Stimulated activated CD4-positive, alpha-beta T cell treated with anti-CD3 and anti-CD28 coated beads, Interleukin-15, amount 100 ng/mL, for 24 hours (primary cell): ENCODE measurements at places on chromosomes 2 and 18.

- DNase-seq, result no peak
These were observed 58.9 kb upstream of the LINC00305 start for GRCh38 chr18:64207820-64208219.

DNA sequence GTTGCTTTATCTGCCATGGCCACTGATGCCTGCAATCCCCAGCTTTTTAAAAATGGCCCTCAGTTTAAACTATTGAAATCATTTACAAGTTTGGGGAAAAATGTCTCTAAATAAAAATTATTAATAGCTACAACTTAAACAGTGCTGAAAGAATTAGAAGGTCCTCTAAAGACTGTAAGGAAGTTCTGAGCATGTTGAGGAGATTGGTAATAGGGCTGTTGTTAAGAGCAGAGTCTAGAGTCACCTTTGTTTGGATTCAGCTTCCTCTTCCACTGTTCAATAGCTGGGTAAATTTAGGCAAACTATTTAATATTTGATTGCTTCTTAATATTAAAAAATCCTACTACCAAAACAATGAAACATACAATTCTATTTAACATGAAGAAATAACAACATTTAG is 1127.1 kb upstream of the DDX18 start:
- DNase-seq, result no peak

- no peak for DNase-seq
These were observed 209.6 kb downstream of the HDAC4 start for GRCh38 chr2:239190921-239191885.

DNA sequence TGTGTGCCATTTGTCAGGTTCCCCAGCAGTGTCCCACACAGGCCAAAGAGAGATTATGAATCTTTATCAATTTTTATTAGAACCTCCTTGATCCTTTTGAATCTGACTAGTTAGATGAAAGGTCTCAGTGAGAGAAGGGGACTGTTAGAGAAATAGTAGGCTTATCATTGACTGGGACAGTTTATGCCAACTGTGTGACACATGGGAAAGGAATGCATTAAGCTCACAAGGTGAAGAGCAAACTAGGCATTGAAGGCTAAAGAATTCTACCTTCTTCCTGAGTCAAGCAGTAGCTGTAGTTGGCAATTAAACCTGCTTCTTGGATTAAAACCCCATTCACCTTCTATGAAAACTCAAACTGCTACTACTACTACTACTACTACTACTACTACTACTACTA is 389.6 kb upstream of the CDH19 start:
- no peak for DNase-seq

GRCh38 chr2:23654756-23655155 is 269.8 kb downstream of the KLHL29 start:
- DNase-seq, result no peak

DNA sequence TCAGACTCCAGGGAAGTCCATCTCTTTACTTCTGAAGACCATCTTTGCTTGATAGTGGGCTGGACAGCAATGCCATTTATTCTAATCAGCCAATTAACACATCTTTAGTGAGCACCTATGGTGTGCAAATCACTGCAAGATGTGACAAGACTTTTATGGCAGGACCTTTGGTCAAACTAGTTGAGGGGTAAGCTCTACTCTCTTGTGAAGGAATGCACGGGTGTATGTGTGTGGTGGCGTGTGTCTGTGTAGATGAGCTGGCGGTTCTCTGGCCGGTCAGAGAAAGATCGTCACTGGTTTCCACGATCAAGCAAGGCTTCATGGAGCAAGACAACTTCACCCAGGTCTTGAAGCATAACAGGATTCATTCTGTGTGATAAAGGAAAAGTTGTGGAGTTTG is 281.1 kb upstream of the EPAS1 start:
- no peak for DNase-seq

- no peak for DNase-seq
These were observed 19.9 kb upstream of the SCYGR1 start for GRCh38 chr2:227407591-227408151.

- DNase-seq, result no peak
These were observed 13.3 kb downstream of the CNOT11 start for GRCh38 chr2:101265893-101266499.

DNA sequence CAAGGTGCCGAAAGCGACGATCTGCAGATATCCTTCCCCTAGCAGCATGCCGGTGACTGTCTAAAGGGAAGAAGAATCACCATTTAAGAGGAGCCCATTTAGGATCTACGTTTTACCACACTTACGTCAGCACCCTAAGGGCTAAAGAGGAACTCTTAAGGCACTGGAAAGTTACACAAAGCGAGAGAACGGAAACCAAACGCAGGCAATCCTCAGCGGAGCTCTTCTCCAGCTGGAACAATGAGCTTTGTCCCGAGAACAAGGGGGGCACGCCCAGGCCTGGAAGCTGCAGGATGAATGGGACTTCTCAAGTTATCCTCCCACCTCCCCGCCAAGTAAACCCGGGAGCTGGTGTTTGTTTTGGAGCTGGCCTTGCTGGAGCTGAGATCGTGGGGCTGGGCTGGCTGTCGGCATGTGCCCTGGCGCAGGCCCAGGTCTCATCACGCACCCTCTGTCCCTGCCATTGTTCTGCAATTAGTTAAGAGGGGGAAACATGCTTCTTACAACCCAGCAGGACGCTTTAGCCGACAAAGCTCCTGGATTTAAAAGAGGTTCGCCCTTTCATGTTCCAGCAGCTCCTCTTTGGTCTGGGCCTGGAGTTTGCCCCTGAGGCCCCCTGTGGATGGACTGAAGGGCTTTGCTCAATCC is 36.4 kb downstream of the PXDN start:
- no peak for DNase-seq

- DNase-seq, result no peak
These were observed 192.1 kb downstream of the MBD2 start for GRCh38 chr18:54032412-54032811.

DNA sequence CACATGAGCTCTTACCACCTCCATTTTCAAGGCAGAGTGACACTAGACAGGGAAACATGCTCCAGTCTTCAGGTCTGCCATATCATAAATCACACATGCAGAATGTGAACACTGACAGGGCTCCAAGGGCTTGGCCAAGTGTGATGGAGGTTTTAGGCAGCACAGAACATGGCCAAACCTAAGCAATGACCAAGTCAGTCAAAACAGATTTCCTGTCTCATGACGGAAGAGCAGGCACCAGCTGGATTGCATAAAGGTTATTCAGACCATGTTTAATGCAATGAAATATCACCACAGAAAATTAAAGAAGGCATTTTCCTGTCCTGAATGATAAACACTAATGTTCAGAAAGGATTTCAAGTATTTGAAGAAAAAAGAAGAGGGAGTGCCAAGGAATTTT is 72.5 kb downstream of the SUMO1 start:
- DNase-seq, result no peak

GRCh38 chr18:45325778-45326177 is 289.5 kb upstream of the SLC14A2 start:
- DNase-seq, result no peak

- no peak for DNase-seq
These were observed 56.6 kb downstream of the EIPR1 start for GRCh38 chr2:3320910-3321605.

GRCh38 chr2:216810399-216811160 is 49.3 kb downstream of the TNP1 start:
- no peak for DNase-seq

DNA sequence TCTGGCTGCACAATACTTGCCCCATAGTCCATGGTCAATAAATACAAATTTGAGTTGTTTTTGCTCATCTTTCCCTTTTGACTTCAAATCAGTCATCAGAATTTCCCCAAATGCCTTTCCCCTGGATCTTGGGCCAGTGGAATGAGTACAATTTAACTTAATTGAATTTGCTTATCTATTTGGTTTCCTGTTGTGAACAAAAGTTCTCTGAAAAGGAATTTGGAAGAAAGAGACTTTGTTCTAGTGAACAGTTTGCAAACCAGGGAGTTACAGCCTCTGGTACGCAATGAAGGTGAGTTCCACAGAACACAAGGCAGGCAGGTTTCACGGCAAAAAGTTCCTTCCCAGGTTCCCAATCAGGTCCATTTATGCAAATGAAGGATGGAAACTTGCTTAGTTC is 1.2 kb upstream of the UGT1A1 start:
- no peak for DNase-seq

- DNase-seq, result no peak
These were observed 585.9 kb downstream of the IRS1 start for GRCh38 chr2:226213717-226214116.

DNA sequence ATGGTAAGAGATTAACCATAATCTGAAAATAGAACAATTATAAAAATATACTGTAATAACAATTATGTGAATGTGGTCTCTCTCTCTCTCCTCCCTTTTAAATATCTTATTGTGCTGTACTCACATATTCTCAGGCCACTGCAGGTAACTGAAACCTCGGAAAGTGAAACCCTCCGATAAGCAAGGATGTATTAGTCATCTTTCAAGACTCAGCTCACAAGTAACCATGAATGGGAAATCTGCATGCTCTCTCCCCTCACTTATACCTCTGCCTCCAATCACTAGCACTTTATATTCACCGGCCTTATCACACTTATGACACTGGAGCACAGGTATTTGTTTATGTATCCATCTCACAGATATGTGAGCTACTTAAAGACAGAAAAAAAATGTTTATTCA is 139.7 kb downstream of the LRP2 start:
- peak; percentile 5 for DNase-seq

DNA sequence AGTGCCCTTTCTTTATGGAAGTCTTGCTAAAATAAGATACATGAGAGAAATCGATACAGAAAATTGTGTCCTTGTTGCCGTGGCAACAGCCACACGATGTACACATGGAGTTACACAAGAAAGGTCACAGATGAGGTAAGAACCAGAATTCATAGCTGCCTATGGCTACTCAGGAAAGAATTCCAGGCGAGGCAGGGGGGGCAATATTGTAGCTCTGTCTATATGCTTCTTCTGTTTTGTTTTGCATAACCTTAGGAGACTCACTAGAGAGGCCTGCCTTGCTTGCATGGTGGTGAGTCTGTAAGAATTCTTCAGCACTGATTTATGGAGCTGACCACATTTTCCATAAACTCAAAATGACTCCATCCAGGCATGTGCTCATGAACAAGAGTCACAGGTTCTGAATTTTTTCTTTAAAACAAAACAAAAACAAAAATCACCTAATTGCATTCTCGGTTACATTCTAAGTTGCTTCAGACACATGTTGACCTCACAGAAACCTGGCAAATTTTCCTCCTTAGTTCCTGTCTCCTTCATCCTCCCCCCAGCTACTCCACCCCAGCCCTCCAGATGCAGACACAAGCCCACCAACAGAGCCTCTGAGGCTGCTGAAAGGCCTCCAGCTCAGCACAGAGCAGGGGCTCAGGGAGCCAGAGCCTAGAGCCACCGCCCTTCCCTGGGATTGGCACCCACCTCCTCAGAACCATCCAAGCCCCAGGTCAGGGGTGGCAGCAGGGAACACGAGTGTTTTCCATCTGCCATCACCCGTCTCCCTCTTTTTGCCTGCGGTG is 183.5 kb downstream of the ANTXR1 start:
- no peak for DNase-seq

- DNase-seq, result no peak
These were observed 216.1 kb upstream of the RAB6C start for GRCh38 chr2:129763190-129763846.

- DNase-seq, result no peak
These were observed 57.7 kb downstream of the ODC1 start for GRCh38 chr2:10390369-10390801.

DNA sequence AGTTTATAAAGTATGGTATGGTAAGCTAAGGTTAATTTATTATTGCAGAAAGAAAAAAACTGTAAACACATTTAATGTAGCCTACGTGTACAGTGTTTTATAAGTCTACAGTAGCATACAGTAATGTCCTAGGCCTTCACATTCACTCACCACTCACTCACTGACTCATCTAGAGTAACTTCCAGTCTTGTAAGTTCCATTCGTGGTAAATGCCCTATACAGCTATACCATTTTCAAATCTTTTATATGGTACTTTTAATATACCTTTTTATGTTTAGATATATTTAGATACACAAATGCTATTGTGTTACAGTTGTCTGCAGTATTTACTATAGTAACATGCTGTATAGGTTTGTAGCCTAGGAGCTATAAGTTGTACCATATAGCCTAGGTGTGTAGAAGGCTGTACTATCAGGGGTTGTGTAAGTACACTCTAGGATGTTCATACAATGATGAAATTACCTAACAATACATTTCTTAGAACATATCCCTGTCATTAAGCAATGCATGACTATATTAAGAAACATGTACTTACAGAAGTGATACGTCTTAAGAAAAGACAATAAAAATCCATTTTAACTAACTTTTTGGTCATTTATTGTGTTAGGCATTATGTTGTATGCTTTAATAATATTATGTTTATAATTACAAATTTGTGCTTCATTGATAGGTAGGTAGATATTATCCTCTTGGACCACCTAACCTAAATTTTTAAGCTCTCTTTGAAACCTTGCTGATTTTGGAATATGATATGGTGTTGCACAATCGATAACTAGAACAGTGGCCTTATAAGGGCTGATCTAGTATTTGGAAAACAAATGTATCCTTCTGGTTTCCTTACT is 51.9 kb downstream of the VRK2 start:
- no peak for DNase-seq

DNA sequence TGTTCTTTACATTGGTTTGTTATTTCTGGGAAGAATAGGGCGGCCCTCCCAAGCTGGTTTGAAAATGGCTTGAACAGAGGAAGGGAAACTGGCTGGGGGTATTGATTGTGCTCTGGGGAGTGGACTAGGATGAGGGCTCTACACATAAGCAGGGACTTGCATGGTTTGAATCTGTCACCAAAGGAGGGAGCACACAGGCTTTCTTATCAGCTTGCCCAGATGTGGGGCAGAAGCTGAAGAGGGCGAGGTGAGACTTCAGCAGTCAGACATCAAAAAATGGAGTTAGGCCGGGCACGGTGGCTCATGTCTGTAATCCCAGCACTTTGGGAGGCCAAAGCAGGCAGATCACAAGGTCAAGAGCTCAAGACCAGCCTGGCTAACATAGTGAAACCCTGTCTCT is 7.2 kb upstream of the RAB12 start:
- DNase-seq, result no peak

- no peak for DNase-seq
These were observed 19.0 kb downstream of the KCMF1 start for GRCh38 chr2:84989927-84990326.

DNA sequence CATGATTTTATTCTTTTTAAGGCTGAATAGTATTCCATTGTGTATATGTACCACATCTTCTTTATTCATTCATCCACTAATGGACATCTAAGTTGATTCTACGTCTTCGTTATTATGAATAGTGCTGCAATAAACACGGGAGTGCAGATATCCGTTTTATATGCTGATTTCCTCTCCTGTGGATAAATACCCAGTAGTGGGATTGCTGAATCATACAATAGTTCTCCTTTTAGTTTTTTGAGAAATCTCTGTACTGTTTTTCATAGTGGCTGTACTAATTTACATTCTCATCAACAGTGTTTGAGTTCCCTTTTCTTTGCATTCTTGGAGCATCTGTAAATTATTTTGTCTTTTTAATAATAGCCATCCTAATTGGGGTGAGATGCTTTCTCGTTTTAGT is 114.5 kb downstream of the RGPD3 start:
- no peak for DNase-seq
